ENCODE measurements at places on chromosomes 5 and 9.

DNA sequence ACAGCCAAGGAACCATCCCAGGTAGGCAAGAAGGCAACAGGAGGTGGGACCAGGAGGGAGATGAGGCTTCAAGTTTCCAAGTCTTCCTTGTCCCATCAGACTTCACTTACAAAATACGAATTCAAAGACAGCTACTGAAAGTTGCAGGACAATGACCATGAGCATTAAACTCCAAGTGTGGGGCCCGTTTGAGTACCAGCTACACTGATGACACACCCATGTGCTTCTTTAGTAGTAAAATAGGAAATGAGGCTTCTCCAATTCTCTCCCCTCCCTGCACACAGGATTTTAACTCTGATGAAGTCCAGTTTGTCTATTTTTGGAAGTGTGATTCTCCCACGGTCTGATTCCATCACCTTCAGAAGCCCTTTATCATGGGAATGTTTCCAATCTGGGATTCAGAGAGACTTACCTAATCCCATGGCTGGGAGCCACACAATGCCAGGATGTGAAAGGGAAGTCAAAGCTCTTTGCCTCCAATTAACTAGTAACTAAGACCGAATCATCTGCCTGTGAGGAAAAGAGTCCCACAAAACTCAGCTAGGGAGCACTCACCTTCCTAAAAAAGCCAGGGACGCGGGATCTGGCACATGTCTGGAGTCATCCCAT lies 222.8 kb upstream of the MSX2 start:
- peak; percentile 39 for DNase-seq

DNA sequence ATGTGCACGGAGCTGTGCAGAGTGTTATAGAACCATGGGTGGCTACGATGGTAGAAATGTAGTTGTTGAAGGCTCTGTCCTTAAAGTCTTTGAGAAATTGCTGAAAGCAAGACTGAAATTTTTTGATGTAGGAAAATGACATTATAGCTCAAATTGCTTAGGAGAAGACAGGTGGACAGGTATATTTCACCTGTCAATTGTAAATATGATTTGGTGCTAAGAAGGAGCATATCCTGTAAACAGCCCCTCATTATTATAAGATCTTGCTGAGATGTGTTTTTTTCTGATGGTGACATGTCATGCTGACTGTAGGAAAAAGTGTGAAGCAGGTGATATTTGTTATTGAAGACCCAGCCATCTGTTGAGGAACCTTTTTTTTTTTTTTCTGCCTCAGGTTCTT lies 377.9 kb downstream of the PSAT1 start:
- DNase-seq, result no peak

DNA sequence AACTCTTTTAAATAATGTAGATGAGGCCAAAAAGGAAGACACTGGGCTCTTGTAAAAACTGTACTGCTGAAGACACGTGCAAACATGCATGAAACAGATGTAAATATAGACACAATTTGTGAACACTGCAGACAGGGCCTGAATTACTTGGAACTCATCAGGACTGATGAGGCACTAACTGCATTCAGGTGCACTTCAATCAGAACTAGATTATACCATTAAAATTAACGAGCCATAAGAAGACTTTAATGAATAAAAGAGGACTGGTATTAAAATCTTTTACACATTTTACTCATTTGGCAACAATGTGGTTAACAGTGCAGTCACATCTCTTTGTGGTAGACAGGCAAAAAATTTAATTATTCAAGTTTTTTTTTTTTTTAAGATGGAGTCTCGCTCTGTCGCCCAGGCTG lies 13.4 kb upstream of the ZCCHC9 start:
- no peak for DNase-seq

- DNase-seq, result no peak
These were observed 40.2 kb upstream of the WWC1 start for GRCh38 chr5:168251259-168251658.

- DNase-seq, result no peak
These were observed 100.6 kb downstream of the LHFPL2 start for GRCh38 chr5:78547731-78548615.

DNA sequence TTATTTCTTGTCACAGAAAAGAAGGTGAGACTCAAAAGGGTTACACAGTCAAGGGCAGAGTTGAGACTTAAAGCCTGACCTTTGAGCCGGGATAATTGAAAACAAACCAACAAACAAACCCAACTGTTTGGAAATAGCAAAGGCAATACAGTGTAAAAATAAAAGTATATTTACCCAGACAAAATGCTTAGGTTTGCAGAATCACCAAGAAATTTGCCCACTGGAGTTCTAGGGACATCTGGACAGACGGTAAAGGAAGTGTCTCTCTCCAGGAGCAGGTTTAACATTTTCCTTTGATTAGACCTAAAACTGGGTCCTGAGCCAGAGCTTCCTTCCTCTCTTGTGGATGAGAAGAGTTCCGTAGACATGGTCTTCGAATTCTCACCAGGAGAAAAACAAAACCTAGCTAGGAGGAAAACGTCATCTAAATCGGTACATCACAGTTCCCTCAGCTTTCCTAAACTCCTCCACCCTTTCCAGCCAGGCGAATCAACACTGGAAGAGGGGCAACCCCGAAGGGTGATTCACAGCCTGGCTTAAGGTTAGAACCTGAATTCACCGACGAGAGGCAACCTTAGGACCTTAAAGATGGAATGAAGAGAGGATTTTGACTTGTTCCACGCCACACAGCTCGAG lies 673 bp downstream of the CDC25C start:
- peak; percentile 52 for DNase-seq

DNA sequence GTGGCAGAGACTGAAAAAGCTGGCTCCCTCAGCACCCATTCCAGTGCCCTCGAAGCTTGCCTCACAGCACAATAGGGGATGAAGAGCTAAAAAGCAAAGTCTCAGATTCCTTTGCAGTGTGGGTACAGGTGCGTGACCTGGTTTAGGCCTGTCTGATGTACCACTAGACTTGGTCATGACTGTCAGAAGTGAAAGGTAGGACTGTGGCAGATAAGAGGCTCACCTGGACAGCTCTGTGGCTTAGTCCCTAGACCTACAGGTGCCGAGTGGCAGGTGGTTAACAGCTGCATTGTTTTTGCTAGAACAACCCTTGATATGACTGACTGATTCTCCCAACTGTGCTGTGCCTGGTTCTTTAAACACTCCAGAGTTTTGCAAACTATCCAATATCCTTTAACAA lies 14.7 kb upstream of the SFXN1 start:
- DNase-seq, result no peak

DNA sequence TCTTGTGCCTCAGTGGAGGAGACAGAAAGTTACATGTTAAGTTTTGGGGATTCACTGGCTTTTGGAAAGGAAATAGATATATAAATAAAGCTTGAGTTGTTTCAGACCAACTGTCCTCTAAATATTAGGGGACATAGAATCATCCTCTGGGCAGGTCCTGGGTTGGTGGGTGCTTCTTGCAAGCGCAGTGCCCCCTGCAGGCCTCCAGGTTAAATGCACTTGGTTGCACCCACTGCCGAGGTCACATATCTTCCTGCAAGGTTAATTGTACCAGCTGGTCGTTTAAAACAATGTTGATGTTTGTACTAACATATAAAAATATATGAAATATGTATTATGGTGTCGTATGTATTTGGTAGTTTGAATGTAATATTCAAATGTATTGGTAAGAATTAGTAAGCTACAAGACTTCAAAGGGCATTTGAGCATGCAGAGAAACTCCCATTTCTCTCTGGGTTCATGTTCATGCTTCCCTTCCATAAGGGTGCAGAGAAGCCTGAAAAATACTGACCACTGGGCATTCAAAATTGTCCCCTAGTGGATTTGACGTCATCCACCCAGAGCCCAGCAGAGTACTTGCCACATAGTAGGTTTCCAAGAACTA lies 87.0 kb downstream of the ZNF618 start:
- DNase-seq, result peak; percentile 53

GRCh38 chr9:2093920-2094597 lies 78.9 kb downstream of the SMARCA2 start:
- peak; percentile 1 for DNase-seq

- DNase-seq, result no peak
These were observed 203.8 kb upstream of the PIK3R1 start for GRCh38 chr5:68011801-68012200.

DNA sequence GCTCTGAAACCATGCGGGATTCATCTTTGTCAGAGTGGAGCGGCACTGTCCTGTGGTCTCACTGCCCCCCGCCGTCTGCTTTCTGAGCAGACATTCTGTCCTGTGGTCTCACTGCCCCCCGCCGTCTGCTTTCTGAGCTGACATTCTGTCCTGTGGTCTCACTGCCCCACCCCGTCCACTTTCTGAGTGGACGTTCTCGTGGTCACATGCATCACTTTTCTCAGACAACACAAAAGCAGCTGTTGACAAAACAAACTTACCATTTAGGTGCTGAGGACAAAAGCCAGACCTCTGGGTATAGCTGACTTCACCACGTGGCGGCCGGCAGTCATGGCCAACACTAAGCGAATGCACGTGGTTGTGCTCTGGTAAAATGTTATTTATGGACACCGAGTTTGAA lies 2.8 kb downstream of the LRRC14B start:
- no peak for DNase-seq

DNA sequence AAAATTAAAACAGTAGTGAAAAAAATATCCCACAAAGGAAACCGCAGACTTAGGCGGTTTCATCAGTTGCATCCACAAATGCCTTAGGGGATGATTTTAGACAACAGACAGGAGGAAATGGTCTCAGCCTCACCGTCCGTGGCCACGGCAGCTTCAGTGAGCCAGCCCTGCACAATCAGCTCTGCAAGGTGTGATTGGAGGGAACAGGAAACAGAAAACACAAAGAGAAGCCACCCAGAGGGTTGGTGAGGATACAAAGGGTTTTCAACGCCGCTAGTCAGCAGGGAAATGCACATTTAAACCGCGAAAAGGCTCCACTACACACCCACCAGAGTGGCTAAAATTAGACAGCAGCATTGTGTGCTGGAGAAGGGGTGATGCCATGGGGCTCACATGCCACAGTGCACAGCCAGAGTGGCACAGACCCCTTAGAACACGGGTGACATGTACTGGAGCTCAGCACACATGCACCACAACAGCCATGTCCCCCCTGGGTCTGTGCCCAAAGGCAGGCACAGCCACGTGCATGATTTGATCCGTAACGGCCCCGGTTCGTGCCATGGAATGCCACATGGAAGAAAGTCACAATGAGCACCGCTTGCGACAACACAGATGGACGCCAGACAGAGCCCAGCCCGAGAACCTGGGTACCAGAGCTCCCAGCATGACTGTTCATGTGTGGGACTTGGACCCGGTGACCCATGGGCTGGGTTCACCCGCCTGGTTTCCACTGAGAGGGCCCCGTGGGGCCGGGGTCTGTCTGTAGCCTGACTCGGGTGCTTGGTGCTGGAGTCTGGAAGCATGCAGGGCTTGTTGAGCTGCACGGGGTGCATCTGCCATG lies 18.3 kb upstream of the TERT start:
- no peak for DNase-seq

- no peak for DNase-seq
These were observed 8.6 kb downstream of the GPR151 start for GRCh38 chr5:146507428-146507827.

GRCh38 chr5:76529464-76530344 lies 93.5 kb downstream of the F2RL2 start:
- DNase-seq, result no peak

DNA sequence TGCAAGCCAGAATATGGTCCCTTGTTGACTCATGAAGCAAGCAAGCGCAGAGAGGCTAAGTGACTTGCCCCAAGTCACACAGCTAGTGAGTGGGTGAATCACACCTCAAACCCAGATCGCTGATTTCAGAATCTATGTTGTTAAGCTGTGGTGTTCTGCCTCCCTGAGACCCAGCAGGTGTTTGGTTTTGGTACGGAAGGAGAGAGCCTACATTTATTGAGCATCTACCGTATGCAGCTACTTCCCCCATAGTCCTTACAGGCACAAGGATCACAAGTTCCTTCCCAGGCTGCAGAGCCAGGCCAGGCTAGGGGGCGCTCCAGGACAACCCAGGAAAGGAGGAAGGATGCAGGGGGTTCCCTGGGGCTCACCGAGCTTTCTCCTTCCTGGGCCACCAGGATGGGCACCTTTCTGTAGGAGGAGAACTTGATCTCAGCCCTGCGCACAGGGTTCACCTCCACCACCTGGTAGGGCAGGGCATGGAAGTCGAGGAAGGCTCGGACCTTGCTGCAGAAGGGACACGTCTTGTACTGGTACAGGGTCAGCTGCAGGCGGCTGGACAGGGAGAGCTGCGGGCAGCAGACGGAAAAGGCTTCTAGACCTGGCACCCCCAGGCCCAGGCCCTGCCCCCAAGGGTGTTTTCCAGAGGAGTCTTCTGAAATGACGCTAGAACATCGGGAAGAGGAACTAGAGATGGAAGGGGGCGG lies 2.5 kb downstream of the PTGES2 start:
- no peak for DNase-seq

DNA sequence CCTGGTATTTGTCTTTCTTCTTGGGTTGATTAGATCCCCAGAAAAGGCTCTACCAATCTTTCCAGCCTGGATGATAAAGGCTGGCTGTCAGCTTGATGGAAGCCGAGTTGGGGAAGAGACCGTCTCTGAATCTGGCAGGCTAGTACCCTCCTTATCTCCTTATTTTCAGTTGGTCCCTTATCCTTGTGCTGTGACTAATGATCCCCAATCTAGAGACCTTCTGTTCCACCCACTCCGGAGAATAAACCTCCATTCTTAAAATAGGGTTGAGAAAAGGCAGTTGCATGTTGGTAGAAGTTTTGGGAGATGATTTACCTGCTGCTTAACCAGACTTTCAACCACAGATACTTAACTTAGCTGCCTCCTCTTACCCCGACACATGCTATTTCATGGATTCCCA lies 52.3 kb downstream of the PRKACG start:
- no peak for DNase-seq

DNA sequence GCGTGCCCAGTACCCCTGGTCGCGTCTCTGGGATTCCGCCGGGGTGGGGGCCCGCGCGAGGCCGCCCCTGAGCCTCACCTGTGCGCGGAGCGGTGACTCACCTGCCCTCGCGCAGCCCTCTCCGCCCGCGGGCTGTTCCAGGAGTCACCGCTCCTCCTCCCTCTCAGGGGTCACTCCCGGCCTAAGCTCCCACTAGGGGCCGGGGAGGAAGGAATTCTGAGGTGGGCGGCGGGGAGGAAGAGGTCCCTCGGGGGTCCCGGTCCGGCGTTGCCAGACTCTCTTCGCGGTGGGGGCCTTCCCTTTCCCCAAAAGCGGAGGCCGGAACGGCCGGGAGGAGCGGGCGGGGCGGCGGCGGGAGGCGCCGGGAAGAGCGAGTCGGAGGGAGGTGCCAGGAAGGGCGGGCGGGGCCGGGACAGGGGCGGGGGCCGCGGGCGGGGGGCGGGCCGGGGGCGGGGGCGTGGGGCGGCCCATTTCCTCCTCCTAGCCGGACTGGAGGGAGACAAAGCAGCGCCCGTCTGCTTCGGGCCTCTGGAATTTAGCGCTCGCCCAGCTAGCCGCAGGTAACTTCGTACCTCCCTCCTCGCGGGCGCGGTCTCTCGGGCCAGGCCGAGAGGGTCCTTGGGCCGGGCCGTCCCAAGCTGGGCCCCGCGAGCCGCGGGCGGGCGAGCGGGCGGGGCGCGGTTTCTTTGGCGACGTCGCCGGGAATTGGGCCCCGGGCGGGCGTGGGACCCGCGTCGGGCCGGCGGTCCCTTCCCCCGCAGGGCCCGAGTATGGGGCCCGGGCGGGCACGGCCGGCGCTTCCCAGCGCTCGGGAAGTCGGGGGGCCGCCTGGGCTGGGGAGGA lies at the start of gene CTNNA1:
Gene CTNNA1, plus strand, starts transcription at position 475 of the 843 bp plus-strand sequence. CDS start 28,500 bp downstream, outside the sequence.
- peak; percentile 96 for DNase-seq

Measured in RWPE1 (cell line).